ENCODE measurements at places on chromosomes 2 and 18. TPM values are rescaled to one million over a fixed set of nuclear protein-coding genes. Genes with fewer than 3 reads are reported as not detected.

Gene NEB
- total RNA-seq, result 10.9 TPM

- no peak for DNase-seq
These were observed 131.1 kb downstream of the CDH2 start for GRCh38 chr18:28045880-28046279.

DNA sequence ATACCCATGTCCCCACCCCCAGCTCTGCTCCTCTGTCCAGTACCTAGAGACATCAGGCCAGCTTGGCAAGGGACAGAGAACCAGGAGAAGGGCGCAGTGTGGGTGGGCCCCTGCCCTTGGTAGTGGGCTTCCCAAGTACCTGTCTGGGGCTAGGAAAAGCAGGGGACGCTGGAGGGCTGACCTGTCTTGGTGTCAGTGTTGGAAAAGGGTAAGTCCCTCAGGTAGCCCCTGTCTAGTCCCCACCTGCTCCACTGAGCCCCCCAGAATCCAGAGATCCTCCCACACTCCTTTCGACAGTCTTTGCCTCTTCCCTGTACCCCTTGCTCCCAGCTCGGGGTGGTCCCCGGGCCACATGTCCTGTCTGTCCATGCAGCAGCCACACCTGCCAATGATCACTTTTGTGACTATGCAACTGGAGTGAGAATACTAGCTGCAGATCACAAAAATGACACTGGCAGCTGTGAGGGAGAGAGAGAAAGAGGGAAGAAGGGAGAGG is 14.6 kb downstream of the DNAJB2 start:
- DNase-seq, result peak; percentile 17

Gene EN1
- 0.13 TPM for total RNA-seq

GRCh38 chr2:20620271-20620681 is 30.6 kb downstream of the HS1BP3 start:
- peak; percentile 71 for DNase-seq

- DNase-seq, result peak; percentile 80
These were observed 126.2 kb upstream of the EML6 start for GRCh38 chr2:54597153-54597848.

Gene CNRIP1
- total RNA-seq, result 10.1 TPM

- no peak for DNase-seq
These were observed 332.4 kb downstream of the GULP1 start for GRCh38 chr2:188623995-188624643.

- DNase-seq, result no peak
These were observed 92.2 kb downstream of the ALPK2 start for GRCh38 chr18:58536534-58537271.

DNA sequence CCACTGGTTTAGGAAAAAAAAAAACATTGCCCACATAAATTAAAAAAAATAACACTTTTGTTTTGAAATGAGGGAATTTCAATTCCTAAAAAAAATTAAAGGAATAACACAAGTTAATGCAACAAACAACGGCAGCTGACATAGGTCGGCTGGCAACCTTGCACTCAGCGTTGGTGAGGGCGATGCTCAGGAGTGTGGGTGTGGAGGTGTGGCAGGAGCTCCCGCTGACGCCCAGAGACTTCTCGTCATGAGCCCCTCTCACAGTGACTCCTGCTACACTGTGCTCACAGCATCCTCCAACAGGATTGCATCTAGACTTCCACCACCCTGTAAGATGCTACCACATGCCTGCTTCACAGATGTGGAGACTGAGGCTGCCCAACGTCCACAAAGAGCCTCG is 150.3 kb upstream of the PXDN start:
- DNase-seq, result no peak

- DNase-seq, result no peak
These were observed 129.8 kb upstream of the TANK start for GRCh38 chr2:161030260-161031063.

- no peak for DNase-seq
These were observed 630.8 kb upstream of the SLC39A10 start for GRCh38 chr2:195026261-195026660.

Gene SCYGR2
- total RNA-seq, result not detected

DNA sequence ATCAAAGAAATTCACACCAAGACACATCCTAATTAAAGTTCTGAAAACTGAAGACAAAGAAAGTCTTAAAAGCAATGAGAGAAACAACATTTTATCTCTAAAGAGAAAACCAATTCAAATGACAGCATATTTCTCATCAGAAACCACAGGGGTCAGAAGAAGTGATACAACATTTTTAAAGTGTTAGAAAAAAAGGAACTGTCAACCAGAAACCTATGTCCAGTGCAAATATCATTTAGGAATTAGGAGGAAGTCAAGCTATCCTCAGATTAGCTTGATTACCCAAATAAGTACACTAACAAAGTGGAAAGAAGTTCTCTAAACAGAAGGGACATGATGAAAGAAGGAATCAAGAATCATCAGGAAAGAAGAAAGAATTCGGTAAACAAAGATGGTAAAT is 59.5 kb upstream of the BCL2L11 start:
- DNase-seq, result no peak

DNA sequence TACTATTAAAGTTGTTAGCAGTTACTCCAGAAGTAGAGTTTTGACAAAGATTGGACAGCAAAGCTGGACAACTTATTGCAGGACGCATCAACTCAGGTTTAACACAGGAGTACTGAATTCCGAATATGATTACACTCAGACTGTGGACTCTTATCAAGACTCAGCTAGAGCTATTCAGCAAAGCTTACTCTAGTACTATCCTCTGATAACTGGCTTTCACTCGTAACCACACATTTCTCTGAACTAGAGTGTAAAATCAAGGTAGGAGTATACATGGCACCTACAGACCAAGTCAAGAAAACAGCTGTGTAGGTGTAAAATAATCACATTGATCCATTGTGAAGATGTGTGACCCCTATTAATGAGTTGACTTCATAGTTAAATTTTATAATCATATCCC is 154.2 kb downstream of the RIT2 start:
- no peak for DNase-seq

Gene TOGARAM2
- 0.48 TPM for total RNA-seq

Gene PSME4
- total RNA-seq, result 61.3 TPM

DNA sequence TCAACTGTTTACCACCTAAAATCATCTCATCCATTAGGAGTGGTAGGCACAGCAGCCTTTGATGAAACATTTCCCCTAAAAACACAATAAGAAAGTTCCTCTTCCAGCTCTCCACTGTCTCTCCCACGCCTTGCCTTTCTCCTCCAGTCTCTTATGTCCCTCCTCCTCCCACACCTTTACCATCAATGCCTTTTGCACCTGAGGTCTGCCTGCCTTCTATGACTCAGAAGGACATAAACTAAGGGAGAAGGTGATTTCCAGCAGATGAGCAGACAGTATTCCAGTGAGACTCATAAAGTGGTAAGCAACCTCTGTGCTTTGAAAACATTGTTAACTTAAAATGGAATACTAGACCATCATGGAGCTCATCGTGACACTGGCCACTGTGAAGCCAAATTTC is 34.2 kb upstream of the NDUFV2 start:
- DNase-seq, result no peak

- peak; percentile 78 for DNase-seq
These were observed at the start of gene ARHGAP15 for GRCh38 chr2:143128681-143129580. ARHGAP15 (plus strand) TSS chr2:143129419.

DNA sequence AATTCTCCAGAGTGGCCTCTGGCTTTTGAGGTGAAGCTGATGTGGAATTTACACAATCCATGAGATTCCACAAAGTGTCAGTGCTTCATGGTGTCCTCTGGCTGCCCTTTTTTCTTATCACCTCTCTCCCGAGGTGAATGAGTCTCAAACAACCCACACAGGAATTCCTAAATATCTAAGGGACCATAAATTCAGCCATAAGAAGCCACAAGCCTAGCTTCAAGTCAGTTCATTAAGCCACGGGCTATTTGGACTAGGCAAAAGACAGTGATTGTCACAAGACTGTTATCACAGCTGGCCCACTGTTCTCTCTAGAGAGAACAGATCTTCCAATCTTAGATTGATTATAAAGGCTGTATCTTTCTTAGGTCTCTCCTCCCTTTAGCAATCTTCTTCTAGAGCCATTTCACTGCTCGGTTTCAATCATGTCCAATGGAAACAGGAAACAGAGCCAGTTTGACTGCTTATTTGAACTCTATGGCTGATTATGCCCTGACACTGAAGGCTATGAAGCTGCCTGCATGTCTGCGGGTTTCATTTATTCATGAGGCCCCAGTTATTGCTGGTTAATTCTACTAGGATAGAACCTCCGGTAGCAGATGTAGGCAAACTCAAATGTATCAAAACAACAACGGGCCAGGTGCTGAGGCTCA is 4.1 kb downstream of the NEMP2 start:
- DNase-seq, result no peak

GRCh38 chr2:65159906-65160305 is 30.0 kb upstream of the RAB1A start:
- no peak for DNase-seq

GRCh38 chr18:25243754-25244153 is 108.2 kb downstream of the ZNF521 start:
- DNase-seq, result no peak

DNA sequence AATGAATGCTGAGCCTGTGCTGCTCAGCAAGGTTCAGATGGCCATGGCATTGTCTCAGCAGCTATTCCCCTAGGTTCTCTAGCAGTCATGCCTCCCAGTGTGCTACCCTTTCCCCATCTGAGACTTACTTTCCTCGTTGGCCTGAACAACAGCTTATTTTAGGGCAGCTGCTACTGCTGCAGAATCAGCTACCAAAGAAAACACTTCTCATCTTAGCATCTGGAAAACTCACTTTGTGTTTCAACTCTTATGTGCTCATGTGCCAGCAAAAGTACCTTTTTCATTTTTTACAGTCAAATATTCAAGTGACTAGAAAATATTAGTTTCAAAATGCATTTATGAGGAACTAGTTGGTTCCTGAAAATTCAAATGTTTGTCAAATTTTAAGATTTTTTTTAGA is 60.4 kb upstream of the ZNF397 start:
- DNase-seq, result no peak

Gene MDH1B
- 1.3 TPM for total RNA-seq

Gene LYG2
- total RNA-seq, result not detected

Gene TTN
- total RNA-seq, result 4,176 TPM

DNA sequence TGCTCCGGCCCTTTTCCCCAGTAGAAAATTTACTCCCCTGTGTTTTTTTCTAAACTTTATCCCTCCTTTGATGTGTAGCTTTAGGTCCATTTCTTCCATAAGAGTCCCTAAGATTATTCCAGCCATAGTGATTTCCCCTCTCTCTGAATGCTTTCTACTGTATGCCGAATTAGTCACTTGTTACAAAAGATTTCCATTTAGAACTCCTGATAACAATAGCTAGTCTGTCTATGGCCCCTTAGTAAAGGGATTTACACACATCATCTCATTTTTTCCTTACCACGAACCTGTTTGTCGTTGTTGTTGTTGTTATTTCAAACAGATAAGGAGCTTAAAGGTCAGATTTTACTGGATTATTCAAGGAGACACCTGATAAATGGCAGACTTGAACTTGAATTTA is 256.1 kb downstream of the PAX3 start:
- no peak for DNase-seq

DNA sequence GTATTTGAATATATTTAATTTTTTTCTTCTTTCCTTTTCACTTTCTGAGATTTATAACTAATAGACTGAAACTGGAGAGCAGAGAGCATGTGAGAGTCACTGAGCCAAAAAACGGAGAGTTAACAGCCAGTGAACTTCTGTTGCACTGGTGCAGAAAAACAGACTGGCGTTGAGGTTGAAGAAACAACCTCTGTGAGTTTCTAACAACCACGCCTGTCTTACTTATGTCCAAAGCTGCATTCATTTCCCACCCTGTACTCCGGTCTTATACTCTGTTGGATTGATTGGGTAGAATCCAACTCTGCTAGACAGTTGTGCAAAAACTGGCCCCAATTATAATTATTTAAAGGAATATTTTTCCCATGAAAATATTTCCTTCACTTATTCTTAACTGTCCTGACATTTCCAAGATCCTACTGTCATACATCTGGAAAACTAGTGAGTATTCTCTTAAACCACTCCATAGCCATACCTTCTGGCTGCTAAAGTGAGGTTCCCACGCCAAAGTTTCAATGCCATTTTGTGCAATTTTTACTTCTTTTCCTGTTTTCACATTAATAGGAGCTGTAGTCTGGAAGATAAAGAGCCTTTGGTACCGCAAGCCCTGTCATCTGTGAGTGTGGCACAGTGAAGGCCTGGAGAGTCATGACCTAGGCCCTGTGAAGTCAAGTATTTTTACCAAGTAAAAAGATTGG is 9.4 kb downstream of the CYP1B1 start:
- DNase-seq, result no peak

DNA sequence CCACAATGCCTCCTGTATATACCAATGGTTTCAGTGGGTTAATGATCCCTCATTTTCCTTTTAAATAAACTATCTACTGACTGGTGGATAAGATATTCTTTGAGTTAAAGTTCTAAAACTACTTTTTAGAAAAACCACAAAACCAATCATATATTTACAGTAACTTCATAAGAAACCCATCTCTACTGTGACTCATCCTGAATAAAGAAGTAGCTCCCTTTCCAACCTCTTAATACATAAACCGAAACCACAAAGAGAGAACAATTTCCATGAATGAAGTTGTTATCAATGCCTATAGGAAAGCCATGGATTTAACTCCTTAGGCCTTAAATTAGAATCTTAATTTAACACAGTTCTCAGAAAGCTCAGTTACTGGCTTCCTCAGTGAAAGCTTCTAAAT is 227.0 kb upstream of the SMAD7 start:
- DNase-seq, result no peak

DNA sequence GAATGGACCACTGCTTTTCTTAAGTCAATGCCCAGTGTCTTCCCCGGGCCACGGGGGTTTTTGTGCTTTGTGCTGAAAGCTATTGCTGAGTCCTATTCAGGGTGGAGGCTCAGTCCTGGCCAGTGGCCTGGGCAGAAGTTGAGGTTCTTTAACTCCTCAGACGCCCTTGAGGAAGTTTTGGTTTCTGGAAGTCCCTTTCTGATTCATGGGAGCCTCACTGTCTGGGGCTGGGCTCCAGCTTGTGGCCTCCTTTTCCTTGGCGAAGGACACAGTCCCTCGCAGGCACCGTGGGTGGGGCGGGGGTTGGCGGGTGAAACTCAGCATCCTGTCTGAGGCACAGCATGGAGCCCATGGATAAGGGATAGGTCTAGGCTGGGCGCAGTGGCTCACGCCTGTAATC is 465.2 kb upstream of the HS6ST1 start:
- peak; percentile 69 for DNase-seq

GRCh38 chr2:237598468-237599208 is 8.1 kb upstream of the RAB17 start:
- no peak for DNase-seq

DNA sequence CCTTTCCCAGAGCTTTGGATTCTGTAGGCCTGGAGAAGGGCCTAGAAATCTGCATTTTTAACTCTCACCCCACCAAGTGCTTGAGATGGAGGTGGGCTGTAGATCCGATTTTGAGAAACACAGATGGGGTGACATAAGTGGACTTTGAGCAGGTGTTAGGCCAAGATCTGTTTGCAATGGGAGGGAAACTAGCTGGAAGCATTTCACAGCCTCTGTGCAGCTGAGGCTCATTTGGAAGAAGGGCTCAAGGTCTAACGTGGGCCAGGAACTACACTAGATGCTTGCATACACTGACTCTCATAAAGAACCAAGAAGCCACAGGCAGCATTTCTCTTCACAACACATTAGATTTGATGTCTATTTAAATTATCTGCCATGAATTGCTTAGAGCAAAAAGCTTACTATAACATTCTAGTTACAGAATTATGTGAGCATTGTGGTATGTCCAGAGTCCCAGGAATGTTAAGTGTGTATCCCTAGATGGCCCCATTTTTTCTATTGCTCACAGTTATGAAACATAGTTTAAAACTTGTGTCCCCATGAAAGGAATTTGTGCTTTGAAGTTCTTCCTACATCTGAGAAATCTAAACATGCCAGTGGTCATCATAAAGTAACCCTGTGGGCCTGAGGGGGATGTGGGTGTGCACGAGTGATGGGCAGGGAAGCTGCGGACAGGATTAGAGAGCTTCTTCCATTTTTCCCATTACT is 77.2 kb downstream of the CD28 start:
- no peak for DNase-seq

All from cardiac septum (tissue), 1 donor.